ENCODE measurements at places on chromosomes 13 and 19. TPM values are rescaled to one million over a fixed set of nuclear protein-coding genes. Genes with fewer than 3 reads are reported as not detected.

- ATAC-seq = no peak
Observed at GRCh38 chr13:89748716-89749115, 1598.8 kb upstream of the MIR17HG start.

GRCh38 chr13:39847336-39847735, 191.9 kb downstream of the COG6 start:
- no peak for ATAC-seq

DNA sequence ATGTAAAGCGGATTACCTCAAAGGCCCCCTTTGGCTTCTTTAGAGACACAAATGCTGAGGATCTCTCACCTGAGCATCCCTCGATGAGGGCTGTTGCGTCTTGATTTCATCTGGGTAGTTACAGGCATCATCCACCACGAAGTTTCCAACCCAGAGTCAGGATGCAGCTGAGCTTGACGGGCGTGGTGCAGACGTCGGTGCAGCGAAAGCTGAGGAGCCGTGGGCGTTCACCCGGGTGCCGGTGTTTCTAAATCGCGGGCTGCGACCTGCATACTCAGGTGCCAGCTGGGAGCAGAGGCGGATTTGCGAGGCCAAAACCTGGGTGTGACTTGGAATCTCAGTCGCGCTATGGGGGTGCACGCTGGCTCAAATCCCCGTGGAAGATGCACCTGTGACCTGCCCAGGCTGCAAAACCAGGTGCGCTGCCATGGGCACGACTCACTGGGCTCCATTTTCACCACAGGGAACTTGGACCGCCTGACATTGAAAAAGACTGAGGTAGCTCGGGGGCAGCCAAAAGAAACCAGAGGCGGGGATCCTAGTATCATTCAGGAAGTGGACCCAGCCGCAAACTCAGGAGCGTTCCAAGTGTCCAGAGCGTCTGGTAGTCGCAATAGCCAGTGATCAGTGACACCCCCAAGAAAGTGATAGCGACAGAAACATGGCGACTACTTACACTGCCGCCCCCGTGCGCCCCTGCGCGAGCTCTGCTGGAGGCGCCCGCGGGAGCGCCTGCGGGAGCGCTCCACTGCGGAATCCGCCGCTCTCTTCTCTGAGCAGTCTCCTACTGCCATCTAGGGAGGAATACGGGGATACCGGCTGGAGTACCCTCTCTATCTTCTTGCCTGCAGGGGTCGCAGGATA, 36.4 kb upstream of the IGFL4 start:
- ATAC-seq = no peak

GRCh38 chr13:30047154-30047874, 196.9 kb upstream of the UBL3 start:
- ATAC-seq = no peak

- ATAC-seq = no peak
Observed at GRCh38 chr13:34474187-34474868, 467.7 kb upstream of the NBEA start.

DNA sequence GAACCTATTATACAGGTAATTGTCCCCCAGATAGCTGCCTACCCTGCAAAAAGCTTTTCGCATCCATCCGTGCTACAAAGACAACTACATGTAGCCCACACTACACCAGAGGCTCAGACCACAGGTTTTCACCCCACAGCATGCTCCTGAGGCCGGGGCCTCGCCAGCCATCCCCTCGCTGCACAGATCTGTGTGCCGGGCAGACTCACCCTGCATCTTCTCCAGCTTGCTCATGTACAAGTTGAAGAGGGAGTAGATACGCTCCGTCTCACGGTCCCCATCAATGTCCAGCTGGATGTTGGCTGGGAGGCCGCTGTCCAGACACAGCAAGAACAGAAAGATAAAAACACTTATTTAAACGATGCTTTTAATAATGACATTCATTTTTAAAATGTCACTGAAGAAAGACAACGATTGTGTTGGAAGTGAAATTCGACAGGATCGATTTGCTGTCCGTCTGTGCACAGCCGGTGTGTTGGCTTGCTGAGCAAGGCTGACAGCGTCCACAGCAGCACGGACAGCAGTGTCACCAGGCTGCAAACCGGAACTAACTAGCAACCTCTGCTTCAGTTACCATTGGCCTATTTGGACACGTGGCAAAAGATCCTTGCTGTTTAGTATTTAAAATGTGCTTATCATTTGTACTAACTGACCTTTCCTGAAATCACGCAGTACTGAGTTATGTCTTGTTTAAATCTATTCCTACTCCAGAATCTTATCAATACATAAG, 18.6 kb upstream of the C13orf46 start:
- no peak for ATAC-seq

Gene ZNF709
- 3.4 TPM for total RNA-seq

All from gastroesophageal sphincter (tissue), 4 donors.